Stimulated activated CD4-positive, alpha-beta T cell treated with anti-CD3 and anti-CD28 coated beads, Interleukin-4, amount 100 ng/mL, for 4 hours (primary cell): ENCODE measurements at places on chromosomes 1 and 21.

GRCh38 chr1:48943826-48944225, 167.1 kb upstream of the BEND5 start:
- DNase-seq, result no peak

DNA sequence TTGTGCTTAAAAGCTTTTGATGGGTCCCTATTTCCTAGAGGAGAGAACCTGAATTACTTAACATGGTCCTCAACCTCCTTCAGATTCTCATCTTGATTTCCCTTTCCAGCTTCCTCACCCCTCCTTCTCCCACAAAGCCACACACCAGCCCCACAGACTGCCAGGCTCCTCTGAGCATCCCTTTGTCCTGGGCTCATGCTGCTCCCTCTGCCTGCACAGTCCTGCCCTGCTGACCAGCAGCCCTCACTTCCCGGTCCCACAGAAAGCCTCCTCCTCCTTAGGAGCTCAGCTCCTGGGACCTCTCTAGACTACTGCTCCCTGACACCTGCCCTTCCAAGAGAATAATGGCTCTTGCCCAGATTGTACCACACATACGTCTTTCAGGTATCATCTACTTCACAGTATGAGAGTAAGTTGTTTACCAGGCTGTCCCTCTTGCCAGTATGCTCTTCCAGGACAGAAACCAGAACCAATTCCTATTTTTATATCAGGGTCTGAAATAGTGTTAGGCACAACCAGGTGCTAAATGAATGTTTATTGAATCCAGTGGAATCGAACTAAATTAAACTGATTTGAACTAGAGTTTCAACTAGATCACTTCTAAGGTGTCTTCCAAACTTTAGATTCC, 373.4 kb downstream of the LMX1A start:
- no peak for DNase-seq

- no peak for DNase-seq
Measured at GRCh38 chr21:37829447-37829846, 86.8 kb downstream of the KCNJ6 start.

- DNase-seq, result no peak
Measured at GRCh38 chr1:68370101-68370915, 79.4 kb downstream of the RPE65 start.

GRCh38 chr1:110873856-110874255, 908 bp downstream of the CD53 start:
- DNase-seq, result no peak

- DNase-seq, result peak; percentile 89
Measured at GRCh38 chr1:26787706-26788514, at the start of gene PIGV. Gene PIGV (plus strand): TSS chr1:26787950. CDS start chr1:26790816, 2,866 bp downstream.

DNA sequence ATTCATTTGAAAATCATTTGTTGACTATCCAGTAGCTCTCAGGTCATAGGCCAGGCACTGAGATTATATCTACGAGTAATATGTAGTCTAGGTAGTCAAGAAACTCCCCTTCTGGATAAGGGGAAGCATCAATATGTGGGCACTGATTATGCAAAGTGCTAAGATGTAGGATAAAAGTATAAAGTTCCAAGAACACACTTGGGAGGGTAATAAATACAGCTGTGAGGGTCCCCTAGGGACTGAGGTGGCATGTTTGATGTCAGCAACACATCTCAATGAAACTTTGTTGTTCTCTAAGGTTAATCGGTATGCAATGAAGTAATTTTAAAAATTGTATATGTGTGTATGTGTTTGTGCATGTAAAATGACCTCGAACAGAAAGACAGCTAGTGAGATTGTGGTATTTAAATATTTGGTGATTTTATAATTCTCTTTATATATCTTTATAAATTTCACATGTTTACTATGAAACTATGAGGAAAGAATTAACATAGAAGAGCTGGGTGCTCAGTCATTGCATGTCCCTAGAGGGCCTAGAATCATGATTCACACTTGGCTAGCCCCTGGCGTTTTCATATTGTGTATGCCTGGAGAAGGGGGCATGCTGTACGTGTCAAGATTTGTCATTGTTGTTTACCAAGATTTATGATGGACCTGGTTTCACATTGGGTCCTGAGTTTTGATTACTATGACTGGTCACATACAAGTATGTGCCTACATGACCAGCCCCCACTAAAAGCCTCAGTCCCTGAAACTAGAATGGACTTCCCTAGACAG, 140.1 kb upstream of the DUSP10 start:
- no peak for DNase-seq

GRCh38 chr1:49389699-49390098, 613.0 kb upstream of the BEND5 start:
- no peak for DNase-seq

DNA sequence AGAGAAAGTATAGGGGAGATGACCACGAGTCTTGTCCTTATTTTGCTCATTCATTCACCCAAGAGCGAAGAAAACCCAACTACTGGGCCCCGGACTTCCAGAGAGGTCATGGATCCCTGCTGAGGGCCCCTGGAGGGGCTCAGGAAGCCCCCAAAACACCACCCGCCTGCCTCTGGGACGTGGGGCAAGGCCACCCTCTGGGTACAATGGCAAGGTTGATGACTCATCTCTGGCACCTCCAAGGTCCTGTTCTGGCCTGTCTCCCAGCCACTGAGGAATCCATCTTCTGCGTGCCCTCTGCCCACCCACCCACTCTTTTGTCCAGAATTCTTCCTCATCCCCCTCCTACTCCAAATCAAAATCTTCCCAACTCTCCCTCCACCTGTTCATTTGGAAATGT, 21.3 kb upstream of the PRDM15 start:
- DNase-seq, result no peak

DNA sequence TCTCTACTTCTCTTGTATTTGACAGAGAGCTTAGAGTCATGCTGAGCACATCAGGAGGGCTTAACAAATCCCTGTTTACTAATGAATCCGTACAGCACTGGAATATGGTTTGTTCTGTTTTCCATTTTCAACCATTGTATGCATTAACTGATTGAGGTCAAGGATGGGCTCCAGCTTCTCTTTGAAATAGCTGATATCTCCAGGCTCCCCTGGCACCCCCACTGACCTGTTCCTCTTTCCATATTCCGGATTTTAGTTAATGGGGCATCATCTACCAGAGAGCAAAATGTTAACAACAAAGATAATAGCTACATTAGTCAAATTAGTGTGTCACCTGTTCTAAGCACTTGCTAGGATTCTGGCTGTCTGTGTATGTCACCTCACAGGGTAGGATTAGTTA, 57.6 kb downstream of the NENF start:
- no peak for DNase-seq

- no peak for DNase-seq
Measured at GRCh38 chr1:60225486-60225885, 151.9 kb upstream of the C1orf87 start.
